NCI-H2081 treated with DMSO at 0.1 percent for 48 hours (cell line): ENCODE measurements at places on chromosomes 1 and 21.

- DNase-seq, result no peak
These were observed 173.6 kb upstream of the SGIP1 start for GRCh38 chr1:66360285-66360724.

DNA sequence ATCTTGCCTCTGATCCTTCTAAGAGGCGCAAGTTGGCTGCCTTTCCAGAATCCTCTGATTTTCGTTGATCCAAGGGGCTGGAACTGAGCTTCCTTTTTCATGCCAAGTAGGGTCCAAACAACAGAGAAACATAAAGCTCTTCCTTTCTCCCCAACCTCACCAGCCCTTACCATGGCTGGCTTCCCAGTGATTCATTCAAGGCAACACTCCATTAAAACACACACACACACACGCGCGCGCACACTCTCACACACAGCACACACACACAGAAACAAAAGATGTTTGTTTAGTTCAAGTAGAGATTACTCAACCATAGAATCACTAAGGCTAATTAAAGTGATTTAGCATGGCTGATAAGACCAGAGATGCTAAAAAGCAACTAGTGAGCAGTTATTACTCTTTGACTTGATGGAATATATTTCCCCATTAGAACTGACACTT lies 13.0 kb upstream of the GUCA2A start:
- DNase-seq, result no peak

- no peak for DNase-seq
These were observed 1.9 kb downstream of the MTFR1L start for GRCh38 chr1:25821630-25822091.

GRCh38 chr1:42239555-42239954 lies 75.0 kb upstream of the GUCA2A start:
- DNase-seq, result no peak

DNA sequence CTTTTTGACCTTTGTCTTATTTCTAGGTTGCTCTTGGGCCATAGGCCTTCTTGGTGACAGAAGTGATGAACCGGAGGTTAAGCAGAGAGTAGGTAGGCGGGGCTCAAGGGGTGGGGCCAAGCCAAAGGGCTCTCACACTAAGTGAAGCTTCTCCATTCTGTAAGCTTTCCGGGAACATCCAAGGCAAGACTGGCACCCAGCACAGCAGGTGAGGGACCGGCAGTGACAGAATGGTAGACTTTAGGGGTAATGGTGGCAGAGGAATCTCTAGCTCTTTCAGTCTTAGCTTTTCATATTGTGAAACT lies at the start of gene TNFAIP8L2:
TSS of gene TNFAIP8L2 (plus strand) at position 135 of the 305 bp plus-strand sequence. CDS start 2,049 bp downstream, outside the sequence.
- no peak for DNase-seq

- DNase-seq, result no peak
These were observed 51.0 kb downstream of the RPL5 start for GRCh38 chr1:92882819-92883218.

- no peak for DNase-seq
These were observed 102.3 kb upstream of the TIAM1 start for GRCh38 chr21:31446226-31446855.
